ENCODE measurements at places on chromosomes 1 and 21.

DNA sequence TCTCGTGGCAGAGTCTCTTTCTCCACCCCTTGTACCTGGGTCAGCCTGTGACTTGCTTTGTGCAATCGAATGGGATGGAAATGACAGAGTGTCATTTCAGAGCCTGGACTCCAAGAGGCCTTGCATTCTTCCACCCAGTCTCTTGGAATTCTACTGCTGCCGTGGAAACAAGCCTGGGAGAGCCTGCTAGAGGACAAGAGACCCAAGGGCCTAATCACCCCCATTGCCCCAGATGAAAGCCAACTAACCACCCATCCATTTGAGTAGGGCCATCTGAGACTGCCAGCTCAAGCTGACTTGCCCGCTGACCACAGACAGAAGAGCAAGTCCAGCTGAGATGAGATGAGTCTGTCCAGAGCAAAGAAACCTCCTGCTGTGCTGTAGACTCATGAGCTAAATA, 201.6 kb downstream of the PTPRU start:
- no peak for DNase-seq

GRCh38 chr21:45882645-45883044, 98.9 kb upstream of the COL6A1 start:
- no peak for DNase-seq

DNA sequence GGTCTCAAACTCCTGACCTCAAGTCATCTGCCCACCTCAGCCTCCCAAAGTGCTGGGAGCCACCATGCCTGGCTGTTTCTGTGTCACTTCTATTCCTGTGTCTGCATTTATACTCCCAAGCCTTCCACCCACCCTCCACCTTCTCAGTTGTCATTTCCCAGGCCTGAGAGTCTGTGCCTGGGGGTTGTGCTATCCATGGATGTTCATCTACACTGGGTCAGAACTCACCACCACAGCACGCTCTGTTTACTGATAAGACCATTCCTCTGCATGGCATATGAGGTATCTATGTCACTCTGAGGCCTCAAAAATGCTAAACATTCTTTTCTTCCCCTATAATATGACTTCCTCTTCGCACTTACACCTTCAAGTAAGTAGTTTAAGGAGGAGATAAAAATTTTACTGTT, 6.1 kb downstream of the NENF start:
- DNase-seq, result no peak

- DNase-seq, result no peak
These were observed 616.9 kb downstream of the AJAP1 start for GRCh38 chr1:5271264-5271663.

DNA sequence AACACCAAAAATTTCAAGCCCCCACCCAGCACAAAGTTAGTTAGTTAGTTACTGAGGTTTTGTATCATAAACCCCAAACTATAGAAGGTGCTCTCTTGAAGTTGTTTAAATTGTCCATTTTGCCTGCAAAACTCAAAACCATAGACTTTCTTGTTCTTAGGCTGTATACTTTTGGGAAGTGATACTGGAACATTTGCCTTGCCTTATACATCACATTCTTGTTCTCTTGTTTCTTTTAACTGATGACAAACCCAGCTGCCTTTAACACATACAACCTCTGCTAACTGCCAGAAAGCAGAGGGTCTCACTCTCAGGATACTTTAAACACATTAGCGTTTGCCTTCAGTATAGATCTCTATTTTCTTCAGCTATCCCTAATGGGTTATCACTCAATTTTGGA, 570.5 kb downstream of the MRPL39 start:
- no peak for DNase-seq

DNA sequence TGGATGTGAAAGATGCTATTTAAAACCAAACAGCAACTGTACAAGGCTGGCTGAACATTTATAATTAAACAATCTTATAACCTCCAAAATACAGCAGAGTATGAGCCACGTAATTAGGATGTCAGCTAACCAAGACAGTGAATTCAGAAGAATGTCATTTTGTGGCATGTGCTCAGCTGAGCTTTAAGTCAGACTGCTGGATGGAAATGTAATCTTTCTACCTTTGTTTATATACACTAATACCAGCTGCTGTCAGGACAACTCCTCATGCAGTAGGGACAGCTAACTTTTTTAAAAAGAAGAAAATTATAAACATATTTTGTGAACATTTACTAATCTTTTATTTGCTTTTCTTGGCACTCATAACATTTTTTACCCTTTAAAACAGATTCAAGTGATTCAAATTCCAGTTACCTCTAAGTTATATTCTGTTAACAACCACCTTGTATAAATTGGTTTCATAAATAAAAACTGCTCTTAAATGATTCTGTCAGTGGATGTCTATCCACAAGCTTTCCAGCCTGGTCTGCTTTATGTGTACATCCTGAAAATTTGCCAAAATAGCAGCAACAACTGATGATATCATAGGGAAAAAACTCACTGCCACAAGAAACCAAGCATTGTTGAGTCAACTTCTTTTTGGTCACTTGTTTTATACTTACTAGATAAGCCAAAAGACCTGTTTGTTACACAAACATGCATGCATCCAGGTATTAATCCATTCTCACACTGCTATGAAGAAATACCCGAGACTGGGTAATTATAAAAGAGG, 36.1 kb downstream of the DPH5 start:
- DNase-seq, result no peak

DNA sequence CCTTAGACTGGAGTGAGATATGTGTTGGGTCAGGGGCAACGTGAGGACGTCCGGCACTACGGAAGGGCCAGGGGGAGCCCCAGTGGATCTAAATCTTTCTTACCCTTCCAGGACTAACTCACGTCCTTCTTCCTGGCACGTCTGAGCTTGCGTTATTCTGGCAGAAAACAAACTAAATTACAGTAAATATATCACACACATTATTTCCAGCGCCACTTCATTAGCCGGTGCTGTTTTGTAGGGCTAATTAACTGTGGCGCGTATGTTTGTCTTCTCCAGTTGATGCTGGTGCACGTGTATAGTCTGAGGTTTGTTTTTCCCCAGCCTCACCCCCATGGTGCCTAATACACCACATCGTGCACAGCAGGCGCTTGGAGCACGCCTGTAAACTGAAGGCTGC, 59.2 kb downstream of the TLR5 start:
- DNase-seq, result no peak

- no peak for DNase-seq
These were observed 10.2 kb upstream of the OBSCN start for GRCh38 chr1:228197555-228198147.

DNA sequence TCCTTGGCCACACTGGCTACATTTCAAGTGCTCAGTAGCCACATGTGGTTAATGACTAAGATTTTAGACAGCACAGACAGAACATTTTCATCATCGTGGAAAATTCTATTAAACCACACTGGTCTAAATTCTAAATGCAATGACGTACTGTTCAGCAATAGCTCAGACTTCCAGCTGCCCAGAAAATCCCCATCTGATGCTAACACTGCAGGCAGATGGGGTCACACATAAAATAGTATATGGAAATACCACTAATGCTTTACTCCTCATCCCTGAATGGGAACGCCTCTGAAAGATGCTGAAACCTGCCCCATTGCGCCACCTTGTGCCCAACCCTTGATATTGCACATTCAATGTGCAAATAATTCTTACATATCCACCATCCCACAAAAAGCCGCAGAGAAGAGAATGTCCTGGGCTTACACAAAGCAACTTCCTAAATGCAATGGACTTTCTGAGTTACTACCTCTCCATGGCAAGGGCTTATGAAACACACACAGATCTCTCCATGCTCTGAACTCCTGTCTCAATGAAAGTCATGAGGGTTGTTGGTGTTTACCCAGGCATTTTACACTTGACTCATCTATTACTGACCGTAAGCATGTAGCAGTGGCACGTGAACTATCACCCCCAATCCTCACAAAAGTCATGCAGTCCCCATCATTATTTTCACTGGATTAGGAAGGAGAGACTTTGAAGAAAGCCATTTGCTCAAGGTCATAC, 20.3 kb upstream of the SLC5A9 start:
- peak; percentile 47 for DNase-seq

DNA sequence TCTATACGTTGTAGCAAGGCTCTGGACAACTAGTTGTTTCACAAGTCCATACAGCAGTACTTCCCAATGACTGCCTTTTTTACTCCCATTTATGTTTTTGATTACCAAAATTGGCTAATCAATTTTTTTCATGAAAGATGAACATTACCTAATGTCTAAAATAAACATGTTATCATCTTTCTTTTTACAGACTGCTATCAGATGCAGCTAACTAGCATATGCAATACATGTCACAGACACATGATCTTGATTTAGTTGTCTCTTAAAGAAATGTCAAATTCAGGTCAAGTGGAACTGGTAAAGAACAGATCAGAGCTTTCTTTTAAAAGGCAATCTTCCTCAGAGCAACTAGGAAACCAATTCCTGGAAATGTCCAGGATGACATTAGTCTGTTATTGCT, 630 bp upstream of the DBT start:
- no peak for DNase-seq

- DNase-seq, result peak; percentile 47
These were observed 5.8 kb downstream of the CAPZB start for GRCh38 chr1:19479351-19480120.

DNA sequence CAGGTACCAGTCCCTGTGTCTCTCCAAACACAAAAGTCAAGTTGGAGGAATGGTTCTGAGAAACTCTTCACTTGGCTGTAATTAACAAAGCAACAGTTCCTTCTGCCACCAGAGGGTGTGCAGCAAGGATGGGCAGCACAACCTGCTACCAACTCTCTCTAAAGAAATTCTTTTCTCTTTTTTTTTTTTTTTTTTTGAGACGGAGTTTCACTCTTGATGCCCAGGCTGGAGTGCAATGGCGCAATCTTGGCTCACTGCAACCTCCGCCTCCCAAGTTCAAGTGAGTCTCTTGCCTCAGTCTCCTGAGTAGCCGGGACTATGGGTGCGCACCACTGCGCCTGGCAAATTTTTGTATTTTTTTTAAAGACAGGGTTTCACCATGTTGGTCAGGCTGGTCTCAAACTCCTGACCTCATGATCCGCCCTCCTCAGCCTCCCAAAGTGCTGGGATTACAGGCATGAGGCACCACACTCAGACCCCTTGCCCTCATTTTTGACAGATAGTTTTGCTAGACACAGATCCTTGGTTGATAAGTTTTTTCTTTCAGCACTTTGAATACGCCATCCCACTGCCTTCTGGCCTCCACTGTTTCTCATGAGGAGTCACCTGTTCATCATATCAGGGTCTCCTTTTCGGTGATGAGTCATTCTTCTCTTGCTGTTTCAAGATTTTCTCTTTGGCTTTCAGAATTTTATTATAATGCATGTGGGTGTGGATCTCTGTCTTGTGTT, 12.1 kb upstream of the DEGS1 start:
- peak; percentile 60 for DNase-seq

GRCh38 chr1:24732186-24732885, 12.9 kb upstream of the CLIC4 start:
- DNase-seq, result no peak

All from Jurkat, Clone E6-1 (cell line).